ENCODE measurements at places on chromosomes 6 and 20. TPM values are rescaled to one million over a fixed set of nuclear protein-coding genes. Genes with fewer than 3 reads are reported as not detected.

The HINT3 gene
- 39.4 TPM for polyA plus RNA-seq

The SCGN gene
- polyA plus RNA-seq = not detected

The F13A1 gene
- 58.8 TPM for polyA plus RNA-seq

The DLL1 gene
- polyA plus RNA-seq = 17.3 TPM

The FAM83D gene
- 8.7 TPM for polyA plus RNA-seq

The PKIB gene
- not detected for polyA plus RNA-seq

The TNXB gene
- polyA plus RNA-seq = 208 TPM

The TTI1 gene
- polyA plus RNA-seq = 16.4 TPM

The TBPL1 gene
- polyA plus RNA-seq = 29.8 TPM

The NKAIN2 gene
- polyA plus RNA-seq = 6.3 TPM

The CST7 gene
- polyA plus RNA-seq = not detected

The C6orf47 gene
- polyA plus RNA-seq = 13.2 TPM

The WASF1 gene
- 8.6 TPM for polyA plus RNA-seq

The GABRR1 gene
- 1.1 TPM for polyA plus RNA-seq

The ARMC12 gene
- 0.88 TPM for polyA plus RNA-seq

The FLRT3 gene
- polyA plus RNA-seq = 34.2 TPM

The BPIFB2 gene
- polyA plus RNA-seq = not detected

The LY6G5B gene
- 7.3 TPM for polyA plus RNA-seq

The PRND gene
- polyA plus RNA-seq = 47.9 TPM

The HAO1 gene
- not detected for polyA plus RNA-seq

The OR2B6 gene
- not detected for polyA plus RNA-seq

The SESN1 gene
- polyA plus RNA-seq = 60.3 TPM

The DDR1 gene
- 54.8 TPM for polyA plus RNA-seq

The CNKSR3 gene
- 12.3 TPM for polyA plus RNA-seq

The MDFI gene
- polyA plus RNA-seq = 41.9 TPM

The LAMA2 gene
- 119 TPM for polyA plus RNA-seq

The SLC22A7 gene
- polyA plus RNA-seq = not detected

Data from muscle of arm (tissue), 14 donors.